Stimulated activated CD8-positive, alpha-beta memory T cell treated with anti-CD3 and anti-CD28 coated beads, Interleukin-2, amount 100 ng/mL, for 48 hours (primary cell): ENCODE measurements at places on chromosomes 3 and 15.

GRCh38 chr3:33426068-33426467 is 14.1 kb downstream of the UBP1 start:
- DNase-seq, result no peak

GRCh38 chr15:89070197-89071124 is 17.8 kb upstream of the ABHD2 start:
- DNase-seq, result no peak

DNA sequence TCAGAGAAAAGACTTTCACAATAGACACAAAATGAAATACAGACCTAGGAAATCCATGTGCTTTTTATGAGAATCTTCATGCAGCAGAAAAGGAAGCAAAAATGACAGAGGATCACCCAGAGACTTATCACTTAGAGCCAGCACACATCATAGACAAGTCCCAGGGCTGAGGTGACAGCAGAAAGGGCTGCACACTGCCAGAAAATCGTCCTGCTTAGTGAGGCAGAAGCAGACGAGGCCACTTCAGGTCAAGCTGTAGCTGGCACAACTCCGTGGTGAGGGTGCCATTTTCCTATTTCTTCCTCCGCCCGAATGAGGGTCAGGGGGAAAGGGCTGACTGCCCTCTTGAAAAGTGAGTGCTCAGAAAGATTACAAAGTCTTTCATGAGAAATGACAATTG is 95.9 kb upstream of the TNIK start:
- no peak for DNase-seq

DNA sequence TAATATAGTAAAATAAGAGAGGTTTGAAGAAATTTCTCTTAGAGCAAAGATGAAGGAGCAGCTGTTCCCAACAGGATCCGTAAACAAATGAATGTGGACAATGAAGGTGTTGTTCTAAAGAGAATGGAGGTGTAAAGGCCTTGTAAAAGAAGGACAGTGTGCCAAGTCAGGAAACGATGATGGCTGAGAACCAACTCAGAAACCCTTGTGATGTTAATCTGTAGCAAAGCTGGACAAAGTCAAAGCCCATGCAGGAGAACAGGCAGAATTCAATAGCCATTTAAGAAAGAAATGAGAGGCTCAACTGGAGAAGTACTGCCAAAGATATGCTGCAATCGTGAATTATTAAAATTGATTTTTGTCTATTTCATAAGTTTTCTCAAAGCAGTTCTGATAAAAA is 192.2 kb downstream of the MBNL1 start:
- DNase-seq, result no peak

- DNase-seq, result no peak
Measured at GRCh38 chr15:50463423-50464358, 39.5 kb downstream of the USP8 start.

GRCh38 chr15:74783808-74784175 is 1.9 kb downstream of the CSK start:
- no peak for DNase-seq

DNA sequence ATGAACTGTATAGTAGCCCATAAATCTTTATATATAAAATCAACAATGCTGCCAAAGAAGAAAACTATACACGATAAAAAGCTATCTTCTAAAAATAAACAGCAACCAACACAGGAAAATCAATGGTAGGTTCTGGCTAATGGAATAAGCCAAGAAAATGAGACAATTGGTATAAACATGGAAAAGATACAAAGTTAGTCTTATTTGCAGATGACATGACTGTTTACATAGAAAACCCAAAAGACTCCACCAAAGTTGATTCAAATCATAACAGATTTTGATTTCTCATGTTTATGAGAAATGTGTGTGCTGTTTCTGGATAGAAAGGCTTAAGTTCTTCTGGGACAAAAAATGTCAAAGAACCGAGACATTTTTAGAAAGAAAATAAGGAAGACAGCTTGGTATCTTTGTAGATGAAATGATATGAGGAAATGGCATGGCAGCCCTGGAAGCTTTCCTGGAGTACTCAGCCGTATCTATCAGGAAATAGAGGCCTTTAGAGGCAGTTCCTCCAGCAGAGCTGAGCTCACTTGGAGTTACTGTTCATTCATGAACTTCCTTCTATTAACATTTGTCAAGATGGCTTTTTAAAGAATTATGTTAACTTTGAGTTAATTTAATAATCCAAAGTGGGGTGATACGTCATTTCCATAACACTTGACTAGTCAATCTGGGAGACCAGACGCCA is 36.7 kb upstream of the VILL start:
- no peak for DNase-seq

GRCh38 chr3:149466192-149466591 is 8.3 kb upstream of the TM4SF4 start:
- DNase-seq, result no peak

DNA sequence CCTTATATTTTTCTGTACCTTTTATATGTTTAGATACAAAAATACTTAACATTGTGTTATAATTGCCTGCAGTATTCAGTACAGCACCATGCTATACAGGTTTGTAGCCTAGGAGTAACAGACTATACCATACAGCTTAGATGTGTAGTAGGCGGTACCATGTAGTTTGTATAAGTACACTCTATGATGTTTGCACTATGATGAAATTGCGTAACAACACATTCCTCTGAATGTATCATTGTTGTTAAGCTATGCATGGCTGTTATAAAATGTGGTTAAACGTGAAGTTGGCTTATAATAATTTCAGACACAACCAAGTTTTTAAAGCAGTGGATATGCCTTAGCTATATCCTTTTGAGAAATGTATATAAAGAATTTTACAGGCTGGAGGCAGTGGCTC is 328.3 kb downstream of the PLCL2 start:
- DNase-seq, result no peak

DNA sequence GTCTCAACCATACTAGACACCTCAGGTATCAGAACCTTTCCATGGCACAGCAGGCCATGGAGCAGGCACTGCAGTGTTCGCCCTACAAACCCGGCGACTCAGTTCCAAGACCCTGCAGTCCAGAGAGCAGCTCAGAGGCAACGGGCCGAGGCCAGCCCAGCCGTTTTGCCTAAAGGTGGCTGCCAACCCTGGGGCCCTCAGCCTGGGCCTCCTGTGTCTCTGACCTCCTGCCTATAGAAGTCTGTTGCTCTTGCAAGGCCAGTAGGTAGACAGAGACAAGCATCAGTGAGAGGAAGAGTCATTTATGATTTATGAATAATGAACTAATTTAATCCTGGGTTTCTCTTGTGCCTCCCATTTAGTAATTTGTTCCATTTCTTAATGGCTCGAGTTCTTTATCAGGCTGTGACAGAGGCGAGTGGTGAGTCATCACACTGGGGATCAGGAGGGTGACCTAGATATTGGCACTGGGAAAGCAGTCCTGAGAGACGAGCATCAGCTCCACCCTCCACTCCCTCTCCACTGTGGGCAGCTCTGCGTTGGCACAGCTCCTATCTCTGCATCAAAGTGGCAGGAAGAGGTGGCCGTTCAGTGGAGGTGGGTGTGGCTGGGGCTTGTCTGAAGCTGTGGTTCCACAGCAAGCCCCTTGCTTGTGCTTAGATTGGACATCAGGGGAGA is 79.8 kb downstream of the ABHD5 start:
- DNase-seq, result no peak

- DNase-seq, result no peak
Measured at GRCh38 chr3:160475884-160476283, 26.3 kb upstream of the TRIM59 start.

DNA sequence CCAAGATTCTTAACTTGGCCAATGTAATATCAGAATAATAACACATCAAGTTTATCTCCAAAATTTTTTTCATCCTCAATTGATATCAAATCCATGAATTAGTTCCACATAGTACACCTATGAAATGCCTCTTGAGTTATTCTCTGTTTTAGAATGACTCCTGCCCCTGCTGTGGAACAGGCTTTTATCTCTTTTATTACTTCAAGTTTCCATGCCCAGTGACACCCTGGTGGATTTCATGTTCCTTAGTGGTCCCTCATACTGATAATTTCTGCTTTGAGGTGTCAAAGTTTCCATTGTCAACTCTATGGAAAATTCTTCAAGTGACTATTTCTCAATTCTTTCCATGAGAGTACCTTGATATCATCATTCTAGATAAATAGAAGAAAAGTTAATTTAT is 24.6 kb downstream of the PLSCR1 start:
- no peak for DNase-seq

DNA sequence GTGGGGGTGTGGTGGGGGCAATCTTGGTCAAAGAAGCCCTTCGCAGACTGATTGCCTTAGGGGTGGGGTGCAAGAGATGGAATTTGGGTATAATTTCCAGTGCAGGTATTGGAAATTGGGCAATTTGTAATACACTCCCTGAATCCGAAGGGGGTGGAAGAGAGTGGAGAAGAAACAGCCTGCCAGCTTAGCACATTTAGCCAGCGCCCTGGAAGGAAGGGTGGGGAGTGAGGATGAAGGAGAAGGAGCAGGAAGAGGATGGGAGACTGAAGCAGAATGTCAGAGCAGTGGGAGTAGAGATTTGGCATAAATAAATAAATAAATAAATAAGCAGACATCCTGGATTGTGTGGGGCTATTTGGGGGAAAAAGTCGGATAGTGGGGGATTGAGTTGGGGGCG is 1.6 kb downstream of the GAP43 start:
- no peak for DNase-seq

GRCh38 chr3:18228060-18228459 is 197.1 kb downstream of the SATB1 start:
- DNase-seq, result no peak

- DNase-seq, result peak; percentile 49
Measured at GRCh38 chr3:48919215-48920138, 835 bp downstream of the ARIH2 start.

DNA sequence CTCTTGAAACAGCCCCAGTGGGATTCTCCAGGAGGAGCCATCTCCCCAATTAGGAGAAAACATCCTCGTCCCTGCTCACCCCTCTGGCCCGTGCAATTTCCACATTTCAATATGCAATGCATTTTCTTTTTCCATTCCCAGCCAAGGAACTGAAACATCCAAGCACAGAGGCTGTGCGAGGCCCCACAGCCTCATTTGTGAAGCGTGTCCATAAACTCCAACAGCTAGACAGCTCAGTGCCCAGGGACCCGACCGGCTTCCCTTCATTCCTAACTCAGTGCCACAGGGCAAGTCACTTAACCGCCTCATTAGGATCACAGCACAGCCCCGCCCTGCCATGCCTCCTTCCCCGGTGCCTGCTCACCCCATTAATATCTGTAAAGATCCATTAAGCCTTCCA is 204.2 kb upstream of the IGF1R start:
- no peak for DNase-seq

GRCh38 chr3:195334967-195335366 is 64.0 kb upstream of the XXYLT1 start:
- no peak for DNase-seq

- DNase-seq, result no peak
Measured at GRCh38 chr15:100690795-100691158, 88.4 kb downstream of the ASB7 start.

- DNase-seq, result no peak
Measured at GRCh38 chr15:86557018-86557550, 477.4 kb downstream of the AGBL1 start.

DNA sequence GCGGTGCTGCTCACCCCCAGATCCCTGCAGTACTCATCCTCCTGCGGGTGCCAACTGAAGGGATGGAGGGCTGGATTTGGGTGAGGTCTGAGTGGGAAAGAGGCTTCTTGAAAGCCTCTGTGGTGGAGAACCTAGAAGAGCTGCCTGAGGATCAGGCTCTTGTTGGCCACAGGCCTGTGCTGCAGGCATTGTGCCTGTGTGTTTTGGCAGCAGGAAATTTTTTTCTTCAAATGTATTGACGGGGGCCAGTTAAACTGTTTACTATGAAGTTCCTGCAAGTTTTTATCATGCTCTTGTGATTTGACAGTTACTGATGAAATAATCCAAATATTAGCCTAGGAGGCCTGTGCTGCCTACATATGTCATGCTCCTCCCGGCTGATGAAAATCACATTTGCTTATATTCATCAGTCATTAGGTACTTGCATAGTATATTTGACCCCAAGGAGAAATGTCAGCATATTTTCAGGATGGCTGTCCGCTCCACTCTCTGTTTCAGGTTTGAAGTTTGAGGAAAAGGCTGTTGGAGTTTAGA is 103.1 kb downstream of the THSD4 start:
- no peak for DNase-seq

GRCh38 chr3:36408146-36408545 is 27.8 kb downstream of the STAC start:
- DNase-seq, result no peak
